ENCODE measurements at places on chromosomes 1 and 21.

DNA sequence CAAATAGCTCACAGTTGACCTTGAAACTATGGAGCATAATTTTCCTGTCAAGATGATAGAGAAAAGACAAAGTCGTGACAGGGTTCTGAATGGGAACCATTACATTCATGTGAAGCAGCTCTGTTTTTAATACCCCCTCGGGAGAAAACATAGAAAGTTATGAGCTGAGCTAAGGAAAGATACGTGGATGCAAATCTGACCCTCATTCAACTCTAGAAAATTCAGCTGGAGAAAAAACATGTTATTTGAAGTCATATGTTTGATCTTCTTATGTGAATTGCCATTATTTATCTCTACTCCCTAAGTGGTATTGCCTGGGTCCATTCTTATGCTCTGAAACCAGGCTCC, 48.0 kb upstream of the LRRC52 start:
- no peak overlapping the region for H3K4me3 ChIP-seq
- H3K36me3 ChIP-seq: no peaks in the 10 kb centered on the region
- no peak overlapping the region for H3K27ac ChIP-seq

DNA sequence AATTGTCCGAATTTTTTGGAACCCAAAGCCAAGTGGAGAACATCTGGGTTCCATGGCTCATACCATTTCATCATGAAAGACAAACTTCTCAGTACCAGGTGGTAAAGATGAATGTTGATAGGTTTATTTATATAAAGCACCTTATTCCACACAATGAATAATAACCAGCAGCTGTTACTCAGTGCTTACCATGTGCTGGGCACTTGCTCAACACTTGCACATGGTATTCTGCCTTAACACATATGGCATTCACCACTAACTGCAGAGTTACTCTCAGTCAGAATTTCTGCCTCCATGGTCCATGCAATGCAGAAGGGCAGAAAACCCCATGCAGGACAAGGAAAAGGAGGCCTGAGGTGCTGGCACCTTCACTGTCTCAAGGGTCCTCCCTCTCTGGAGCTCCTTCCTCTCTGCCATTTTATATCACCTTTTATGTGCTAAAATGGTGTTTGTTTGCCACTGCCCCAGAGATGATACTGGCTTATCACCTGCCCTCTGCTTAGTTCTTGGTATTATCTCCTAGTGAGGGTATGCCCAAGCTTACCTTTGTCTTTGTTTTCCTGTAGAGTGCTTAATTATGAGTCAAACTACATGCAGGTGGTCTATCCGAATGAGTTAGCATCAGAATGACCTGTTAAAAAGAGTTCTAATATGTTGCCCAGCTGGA, 76.7 kb upstream of the ZNF326 start:
- no peaks in the 10 kb centered on the region for H3K4me1 ChIP-seq
- no peaks in the 10 kb centered on the region for H3K36me3 ChIP-seq
- no peak overlapping the region for H3K27ac ChIP-seq
- H3K27me3 ChIP-seq: no peaks in the 10 kb centered on the region

DNA sequence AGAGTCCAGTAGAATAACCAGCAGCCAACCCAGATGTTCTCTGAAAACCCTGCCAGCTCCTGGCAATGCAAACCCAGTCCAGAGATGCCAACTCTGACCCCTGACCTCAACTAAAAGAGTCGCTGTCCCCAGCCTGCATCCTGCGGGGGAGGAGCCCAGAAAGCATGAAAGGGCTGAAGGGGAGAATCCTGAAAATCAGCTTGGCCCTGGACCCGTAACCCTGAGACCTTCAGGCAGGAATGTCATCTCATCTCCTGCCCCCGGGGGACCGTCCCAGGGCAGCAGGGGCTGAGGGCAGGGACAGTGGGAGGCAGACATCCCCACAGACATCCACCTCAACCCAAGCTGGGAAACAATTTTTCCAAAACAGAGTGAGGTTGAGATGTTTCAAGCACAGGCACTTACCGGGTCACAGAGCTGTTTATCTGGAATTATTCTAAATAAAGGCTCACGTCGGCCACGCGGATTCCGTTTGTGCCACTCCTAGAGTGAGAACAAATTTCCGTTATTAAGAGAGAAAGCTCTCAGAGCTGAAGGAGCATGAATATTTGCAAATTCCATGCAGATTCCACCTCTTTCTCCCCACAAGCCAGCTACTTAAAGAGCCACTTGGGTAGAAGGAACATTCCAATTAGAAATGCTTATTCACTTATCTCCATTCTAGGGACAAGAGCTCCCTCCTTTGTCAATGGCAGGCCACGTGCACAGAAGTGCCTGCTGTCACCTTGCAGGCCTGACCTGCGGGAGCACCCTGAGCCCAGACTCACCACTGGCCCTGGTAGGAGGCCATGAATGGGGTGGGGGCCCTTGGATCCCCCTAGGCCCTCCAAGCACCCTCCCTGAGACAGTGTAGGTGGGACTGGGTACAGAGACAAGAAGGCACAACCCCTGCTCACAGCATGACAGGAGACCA, 240.1 kb downstream of the NPHP4 start:
- peak; percentile 46 for DNase-seq
- no peaks in the 10 kb centered on the region for H3K36me3 ChIP-seq
- H3K4me1 ChIP-seq: peaks cover 32% of the 10 kb centered on the region
- H3K4me3 ChIP-seq: no peak overlapping the region
- H3K27ac ChIP-seq: no peak overlapping the region

DNA sequence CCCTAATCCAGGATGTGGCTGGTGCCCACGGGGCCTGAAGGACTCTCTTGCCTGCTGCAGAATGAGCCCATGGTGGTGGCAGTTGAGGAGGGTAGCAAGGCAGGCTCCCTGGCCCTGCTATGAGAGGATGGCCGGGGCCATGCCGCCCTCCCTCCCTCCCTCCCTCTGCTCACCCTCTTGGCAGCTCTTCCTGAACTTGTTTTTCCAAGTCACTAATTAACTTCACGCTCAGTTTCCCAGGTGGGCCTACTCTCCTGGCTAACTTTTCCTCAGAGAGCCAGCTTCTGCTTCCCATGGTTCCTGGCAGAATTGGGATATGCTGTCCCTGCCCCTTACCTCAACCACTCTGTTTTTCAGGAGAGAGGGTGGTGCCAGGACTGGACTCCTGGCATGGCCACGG, 10.2 kb downstream of the KCNC4 start:
- H3K27me3 ChIP-seq: no peaks in the 10 kb centered on the region
- no peaks in the 10 kb centered on the region for H3K4me1 ChIP-seq
- peak; percentile 33 for DNase-seq

- H3K27ac ChIP-seq: no peak overlapping the region
- H3K27me3 ChIP-seq: no peaks in the 10 kb centered on the region
- DNase-seq: no peak
- peaks cover 4% of the 10 kb centered on the region for H3K4me1 ChIP-seq
- no peak overlapping the region for H3K4me3 ChIP-seq
Observed at GRCh38 chr1:113456967-113457366, 66.7 kb downstream of the MAGI3 start.

GRCh38 chr1:19828546-19828945, 13.5 kb upstream of the RNF186 start:
- H3K27me3 ChIP-seq: no peaks in the 10 kb centered on the region
- no peak overlapping the region for H3K4me3 ChIP-seq
- H3K4me1 ChIP-seq: no peaks in the 10 kb centered on the region
- no peak for DNase-seq
- no peaks in the 10 kb centered on the region for H3K36me3 ChIP-seq

GRCh38 chr1:21687081-21687529, 17.9 kb upstream of the RAP1GAP start:
- no peak overlapping the region for H3K4me3 ChIP-seq
- H3K27ac ChIP-seq: no peak overlapping the region
- no peak for DNase-seq

GRCh38 chr1:178935610-178936009, 64.7 kb upstream of the ANGPTL1 start:
- H3K4me1 ChIP-seq: peaks cover 4% of the 10 kb centered on the region
- no peaks in the 10 kb centered on the region for H3K27me3 ChIP-seq
- H3K36me3 ChIP-seq: no peaks in the 10 kb centered on the region
- no peak overlapping the region for H3K4me3 ChIP-seq
- DNase-seq: no peak

- H3K27me3 ChIP-seq: no peaks in the 10 kb centered on the region
- no peaks in the 10 kb centered on the region for H3K36me3 ChIP-seq
- H3K4me3 ChIP-seq: no peak overlapping the region
- H3K4me1 ChIP-seq: no peaks in the 10 kb centered on the region
- no peak for DNase-seq
- no peak overlapping the region for H3K27ac ChIP-seq
Observed at GRCh38 chr1:235852887-235853286, 13.8 kb downstream of the LYST start.

DNA sequence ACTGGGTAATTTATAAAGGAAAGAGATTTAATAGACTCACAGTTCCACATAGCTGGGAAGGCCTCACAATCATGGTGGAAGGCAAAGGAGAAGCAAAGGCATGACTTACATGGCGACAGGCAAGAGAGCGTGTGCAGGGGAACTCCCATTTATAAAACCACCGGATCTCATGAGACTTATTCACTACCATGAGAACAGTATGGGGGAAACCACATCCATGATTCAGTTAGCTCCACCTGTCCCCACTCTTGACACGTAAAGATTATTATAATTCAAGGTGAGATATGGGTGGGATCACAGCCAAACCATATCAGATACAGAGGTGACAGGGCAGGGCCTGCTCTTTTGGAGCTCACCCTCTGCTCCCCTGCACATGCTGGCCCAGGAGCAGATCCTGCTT, 31.4 kb upstream of the TMEM61 start:
- H3K36me3 ChIP-seq: no peaks in the 10 kb centered on the region
- H3K4me3 ChIP-seq: no peak overlapping the region
- no peak overlapping the region for H3K27ac ChIP-seq
- H3K4me1 ChIP-seq: peaks cover 11% of the 10 kb centered on the region
- no peak for DNase-seq

GRCh38 chr1:112806090-112806642, 91.0 kb upstream of the PPM1J start:
- H3K4me1 ChIP-seq: no peaks in the 10 kb centered on the region
- no peak overlapping the region for H3K4me3 ChIP-seq
- no peak for DNase-seq

DNA sequence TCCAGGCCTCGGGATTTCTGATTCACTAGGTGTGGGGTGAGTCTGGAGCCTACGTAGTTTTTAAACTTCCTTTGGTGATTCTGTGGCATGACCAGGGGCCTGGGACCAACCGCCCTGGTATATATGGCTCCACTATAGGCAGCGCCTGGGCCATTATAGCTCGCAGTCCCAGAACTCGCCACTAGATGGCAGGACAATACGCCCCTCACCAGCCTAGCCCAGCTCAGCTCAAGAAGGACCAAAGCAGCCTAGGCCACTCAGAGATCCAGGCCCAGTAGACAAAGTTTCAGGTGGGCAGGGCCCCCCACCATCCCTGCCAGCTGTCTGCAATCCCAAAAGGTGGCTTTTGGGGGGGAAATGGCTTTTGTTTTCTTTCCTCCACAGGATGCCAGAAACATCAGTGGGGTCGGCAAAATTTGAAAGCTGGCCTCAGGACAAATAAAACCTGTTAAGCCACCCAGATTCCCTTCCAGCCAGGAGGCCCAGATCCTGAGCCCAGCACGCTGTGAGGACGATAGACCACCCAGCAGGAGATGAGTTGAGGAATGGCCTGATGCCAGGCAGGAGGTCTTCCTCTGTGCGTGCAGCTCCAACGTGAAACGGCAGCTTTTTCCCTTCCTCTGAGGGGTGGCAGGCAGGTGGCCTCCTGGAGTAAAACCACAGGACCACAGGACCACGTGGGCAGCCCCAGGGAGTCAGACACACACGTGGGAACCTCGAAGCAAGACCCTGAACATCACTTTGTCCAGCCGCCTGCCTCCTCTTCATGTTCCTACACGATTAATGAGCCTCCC, 24.8 kb upstream of the TMEM51 start:
- peak; percentile 81 for DNase-seq
- no peaks in the 10 kb centered on the region for H3K27me3 ChIP-seq
- H3K4me1 ChIP-seq: no peaks in the 10 kb centered on the region
- no peak overlapping the region for H3K4me3 ChIP-seq

DNA sequence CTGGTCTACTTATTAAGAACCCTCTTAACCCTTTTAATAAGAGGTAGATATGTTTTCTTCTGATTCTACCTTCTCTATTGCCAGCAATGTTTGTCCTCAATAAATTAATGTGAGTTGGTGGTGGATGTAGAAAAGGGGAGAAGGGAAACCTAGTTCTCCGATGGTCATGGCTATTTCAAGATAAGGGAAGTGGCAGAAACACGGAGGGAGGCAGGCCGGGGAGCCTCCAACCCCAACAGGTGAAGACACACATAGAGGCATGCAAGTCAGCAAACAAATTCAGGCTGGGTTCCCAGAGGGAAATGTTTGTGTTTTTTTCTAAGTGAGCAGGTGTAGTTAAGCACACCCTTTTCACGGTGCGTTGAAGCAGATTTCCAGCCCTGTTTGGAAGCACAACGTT, 31.0 kb upstream of the CLDN14 start:
- no peak overlapping the region for H3K4me3 ChIP-seq
- H3K4me1 ChIP-seq: no peaks in the 10 kb centered on the region
- H3K36me3 ChIP-seq: no peaks in the 10 kb centered on the region

- DNase-seq: no peak
- H3K27me3 ChIP-seq: no peaks in the 10 kb centered on the region
- no peak overlapping the region for H3K4me3 ChIP-seq
- H3K36me3 ChIP-seq: no peaks in the 10 kb centered on the region
- no peaks in the 10 kb centered on the region for H3K4me1 ChIP-seq
Observed at GRCh38 chr1:65334081-65334480, 24.7 kb downstream of the DNAJC6 start.

DNA sequence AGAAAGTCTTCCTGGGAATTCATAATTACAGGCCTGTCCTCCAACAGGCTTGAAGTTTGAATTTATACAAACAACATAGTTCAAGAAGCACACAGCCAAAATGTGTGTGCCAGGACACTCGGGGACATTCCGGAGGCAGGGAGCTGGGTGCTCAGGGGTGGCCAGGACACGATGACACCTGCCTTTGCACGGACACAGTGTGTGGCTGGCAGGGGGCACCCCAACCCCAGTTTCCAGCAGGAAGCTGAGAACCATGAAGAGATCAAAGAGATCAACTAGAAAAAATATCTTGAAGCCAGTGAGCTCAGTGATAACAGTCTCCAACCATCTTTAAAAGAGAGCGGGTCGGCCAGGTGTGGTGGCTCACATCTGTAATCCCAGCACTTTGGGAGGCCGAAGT, 32.5 kb upstream of the TRAPPC10 start:
- no peak overlapping the region for H3K4me3 ChIP-seq
- no peaks in the 10 kb centered on the region for H3K4me1 ChIP-seq
- H3K27me3 ChIP-seq: no peaks in the 10 kb centered on the region
- peaks cover 14% of the 10 kb centered on the region for H3K36me3 ChIP-seq
- H3K27ac ChIP-seq: no peak overlapping the region

GRCh38 chr1:13604176-13604575, 20.5 kb downstream of the PDPN start:
- peaks cover 4% of the 10 kb centered on the region for H3K4me1 ChIP-seq
- H3K27ac ChIP-seq: no peak overlapping the region
- no peak overlapping the region for H3K4me3 ChIP-seq
- no peak for DNase-seq
- no peaks in the 10 kb centered on the region for H3K27me3 ChIP-seq
